ENCODE measurements at places on chromosomes 1 and 21.

- H3K4me1 ChIP-seq, result no peaks in the 10 kb centered on the region
- no peak for DNase-seq
- no peaks in the 10 kb centered on the region for H3K36me3 ChIP-seq
These were observed 334.8 kb upstream of the KAZN start for GRCh38 chr1:14263671-14264070.

- peaks cover 17% of the 10 kb centered on the region for H3K27me3 ChIP-seq
- H3K4me1 ChIP-seq, result no peaks in the 10 kb centered on the region
- no peaks in the 10 kb centered on the region for H3K36me3 ChIP-seq
- no peak overlapping the region for H3K27ac ChIP-seq
These were observed 67.6 kb upstream of the ABCG1 start for GRCh38 chr21:42151148-42151947.

DNA sequence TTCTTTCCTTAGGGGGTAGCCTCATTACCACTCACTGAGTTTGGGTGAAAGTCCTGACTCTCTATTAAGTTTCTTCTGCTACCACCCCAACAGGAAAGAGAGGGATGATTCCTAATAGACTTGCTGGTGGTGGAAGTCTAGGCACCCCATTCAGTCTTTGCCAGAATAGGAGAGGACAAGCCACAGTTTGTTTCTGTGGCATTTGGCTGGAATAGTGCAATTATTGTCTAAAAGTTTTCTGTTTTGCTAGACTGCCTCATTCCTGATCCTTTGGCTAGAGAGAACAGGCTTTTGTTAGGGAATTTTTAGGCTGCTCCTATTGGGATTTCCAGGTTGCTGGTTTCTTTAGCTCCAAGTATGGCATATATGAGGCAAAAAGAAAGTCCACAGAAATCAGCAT lies 9.9 kb upstream of the HJV start:
- H3K36me3 ChIP-seq, result peaks cover 26% of the 10 kb centered on the region
- H3K4me3 ChIP-seq, result no peak overlapping the region
- H3K27ac ChIP-seq, result no peak overlapping the region

- no peak overlapping the region for H3K27ac ChIP-seq
- H3K36me3 ChIP-seq, result peaks cover 9% of the 10 kb centered on the region
- H3K27me3 ChIP-seq, result no peaks in the 10 kb centered on the region
- no peak for DNase-seq
- H3K4me3 ChIP-seq, result no peak overlapping the region
These were observed 155.3 kb downstream of the ADSS2 start for GRCh38 chr1:244296447-244296846.

DNA sequence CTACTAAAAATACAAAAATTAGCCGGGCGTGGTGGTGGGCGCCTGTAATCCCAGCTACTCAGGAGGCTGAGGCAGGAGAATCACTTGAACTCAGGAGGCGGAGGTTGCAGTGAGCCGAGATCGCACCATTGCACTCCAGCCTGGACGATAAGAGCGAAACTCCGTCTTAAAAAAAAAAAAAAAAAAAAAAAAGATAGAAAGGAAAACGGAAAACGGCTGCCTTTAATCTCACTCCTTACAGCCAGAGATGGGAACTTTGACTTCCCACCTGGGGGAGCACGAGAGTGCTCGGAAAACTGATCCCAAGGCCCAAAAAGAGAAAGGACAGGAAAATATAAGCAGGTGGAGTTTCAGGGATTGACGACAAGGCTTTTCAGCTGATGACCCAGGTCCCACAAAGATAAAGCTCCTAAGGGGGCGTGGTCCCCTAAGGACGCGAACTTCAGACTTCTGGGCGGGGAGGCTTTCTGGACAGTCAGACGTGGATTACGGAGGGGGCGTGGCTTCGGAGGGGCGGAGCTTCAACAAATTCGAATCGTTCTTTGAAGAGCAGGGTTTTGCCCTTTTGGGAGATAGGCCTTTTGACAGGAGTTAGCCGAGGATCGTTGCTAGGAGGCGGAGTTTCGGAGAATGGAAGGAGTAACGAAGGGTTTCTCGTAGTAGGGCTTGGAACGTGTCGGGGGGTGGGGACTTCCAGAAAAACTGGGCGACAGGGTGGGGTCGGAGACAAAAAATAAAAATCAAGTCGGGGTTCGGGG lies 958 bp upstream of the CKS1B start:
- H3K4me1 ChIP-seq, result peaks cover 25% of the 10 kb centered on the region
- peak; percentile 88 for DNase-seq
- H3K36me3 ChIP-seq, result peaks cover 14% of the 10 kb centered on the region

- no peak for DNase-seq
- peaks cover 10% of the 10 kb centered on the region for H3K27me3 ChIP-seq
- peaks cover 4% of the 10 kb centered on the region for H3K4me1 ChIP-seq
- no peak overlapping the region for H3K27ac ChIP-seq
These were observed 12.6 kb upstream of the IFNAR1 start for GRCh38 chr21:33312121-33312520.

- H3K27me3 ChIP-seq, result peaks cover 87% of the 10 kb centered on the region
- peak; percentile 11 for DNase-seq
- H3K36me3 ChIP-seq, result no peaks in the 10 kb centered on the region
- peak within 1 kb of the TSS; percentile 80 for H3K4me3 ChIP-seq
- peaks cover 5% of the 10 kb centered on the region for H3K4me1 ChIP-seq
These were observed at the start of gene CCDC181 for GRCh38 chr1:169427081-169427641. CCDC181 (minus strand) TSS chr1:169427474; CDS start chr1:169424927, 2,547 bp downstream.

DNA sequence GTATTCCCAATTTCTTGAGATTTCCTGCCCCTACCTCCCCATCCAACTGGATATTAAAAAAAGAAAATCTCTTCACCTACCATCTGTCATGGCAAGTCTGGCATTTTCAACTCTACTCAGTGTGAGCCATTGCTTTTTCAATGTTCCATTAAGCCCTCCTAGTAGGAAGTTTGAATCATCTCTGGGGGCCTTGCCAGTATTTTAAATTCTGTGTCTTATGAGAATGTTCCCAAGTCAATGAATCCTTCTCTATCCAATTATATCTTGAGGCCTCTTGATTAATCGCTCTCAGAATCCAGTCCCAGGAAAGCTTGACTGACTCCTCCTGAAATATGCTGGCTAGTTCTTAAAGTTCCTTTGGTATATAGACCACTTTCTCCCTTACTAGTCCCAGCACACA lies 91.5 kb downstream of the NGF start:
- no peak overlapping the region for H3K27ac ChIP-seq
- H3K4me3 ChIP-seq, result no peak overlapping the region
- no peaks in the 10 kb centered on the region for H3K4me1 ChIP-seq

GRCh38 chr1:236143104-236143948 lies 987 bp downstream of the GPR137B start:
- DNase-seq, result no peak
- H3K27me3 ChIP-seq, result peaks cover 34% of the 10 kb centered on the region
- peak overlapping the region; percentile 92 for H3K27ac ChIP-seq
- H3K4me1 ChIP-seq, result peaks cover 54% of the 10 kb centered on the region
- peak overlapping the region; percentile 96 for H3K4me3 ChIP-seq

GRCh38 chr1:75861831-75862230 lies 65.1 kb downstream of the MSH4 start:
- H3K4me1 ChIP-seq, result no peaks in the 10 kb centered on the region
- no peak overlapping the region for H3K27ac ChIP-seq
- DNase-seq, result no peak
- H3K4me3 ChIP-seq, result no peak overlapping the region
- no peaks in the 10 kb centered on the region for H3K27me3 ChIP-seq

DNA sequence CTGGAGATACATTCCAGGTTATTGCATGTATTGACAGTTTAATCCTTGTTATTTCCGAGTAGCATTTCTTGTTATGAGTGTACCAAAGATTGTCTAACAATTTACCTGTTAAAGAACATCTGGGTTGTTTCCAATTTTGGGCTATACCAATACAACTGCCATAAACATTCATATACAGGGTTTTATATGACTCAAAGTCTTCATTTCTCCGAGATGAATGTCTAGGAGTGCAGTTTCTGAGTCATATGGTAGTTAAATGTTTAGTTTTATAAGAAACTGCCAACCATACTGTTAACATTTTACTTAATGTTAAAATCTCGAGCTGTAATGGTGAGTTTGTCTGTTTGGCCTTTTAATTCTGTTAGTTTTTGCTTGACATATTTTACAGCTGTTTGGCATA lies 10.0 kb downstream of the RAB4A start:
- no peaks in the 10 kb centered on the region for H3K27me3 ChIP-seq
- H3K27ac ChIP-seq, result no peak overlapping the region
- no peak for DNase-seq
- H3K4me3 ChIP-seq, result no peak overlapping the region
- peaks cover 28% of the 10 kb centered on the region for H3K4me1 ChIP-seq

- no peak overlapping the region for H3K27ac ChIP-seq
- H3K4me3 ChIP-seq, result no peak overlapping the region
- DNase-seq, result no peak
- peaks cover 3% of the 10 kb centered on the region for H3K36me3 ChIP-seq
- peaks cover 6% of the 10 kb centered on the region for H3K27me3 ChIP-seq
These were observed 181.7 kb downstream of the ROR1 start for GRCh38 chr1:63955370-63956145.

- no peaks in the 10 kb centered on the region for H3K27me3 ChIP-seq
- H3K27ac ChIP-seq, result peak overlapping the region; percentile 41
- H3K4me3 ChIP-seq, result no peak overlapping the region
- H3K4me1 ChIP-seq, result peaks cover 3% of the 10 kb centered on the region
- H3K36me3 ChIP-seq, result peaks cover 58% of the 10 kb centered on the region
- peak; percentile 16 for DNase-seq
These were observed 9.9 kb downstream of the SNRPE start for GRCh38 chr1:203871114-203871880.

DNA sequence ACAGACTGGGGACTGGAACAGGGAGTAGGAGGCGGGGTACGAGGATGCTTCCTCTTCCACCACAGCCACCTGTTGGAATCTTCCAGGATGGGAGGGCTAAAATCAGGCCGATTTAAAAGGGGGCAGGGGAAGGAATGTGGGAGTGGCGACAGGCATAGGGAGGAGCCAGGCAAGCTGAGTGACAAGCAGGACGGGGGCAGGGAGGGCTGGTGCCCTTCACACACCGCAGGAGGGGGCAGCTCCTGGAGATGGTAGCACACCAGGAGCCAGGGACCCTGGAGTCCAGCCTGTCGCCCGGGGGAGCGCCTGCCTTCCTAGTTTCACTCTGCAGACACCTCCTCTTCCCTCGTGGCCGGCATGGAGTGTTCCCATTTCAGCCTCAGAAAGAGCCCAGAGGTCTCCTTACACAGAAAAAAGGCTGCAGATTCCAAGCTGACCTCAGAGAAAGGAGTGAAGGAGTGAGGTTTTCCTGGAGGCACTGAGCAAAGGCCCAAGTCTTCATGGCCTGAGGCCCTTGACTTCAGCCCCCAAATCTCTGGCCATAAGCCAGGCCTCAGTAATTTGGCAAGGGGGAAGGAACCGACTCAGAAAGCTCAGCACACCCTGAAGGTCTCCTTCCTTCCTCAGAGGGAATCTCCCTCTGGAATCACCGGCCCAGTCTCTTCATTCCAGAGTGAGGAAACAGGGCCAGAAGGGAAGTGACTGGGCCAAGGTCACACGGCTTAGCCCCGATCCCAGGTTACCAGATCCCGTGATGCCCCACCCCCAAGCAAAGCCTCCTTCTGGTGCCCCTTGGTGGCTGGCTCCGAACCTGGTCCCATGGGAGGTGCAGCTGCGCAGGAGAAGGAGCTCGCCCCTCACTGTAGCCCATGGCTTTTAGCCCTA lies 8.1 kb downstream of the BLACAT1 start:
- no peak for DNase-seq
- H3K4me1 ChIP-seq, result peaks cover 9% of the 10 kb centered on the region
- H3K4me3 ChIP-seq, result no peak overlapping the region
- peaks cover 23% of the 10 kb centered on the region for H3K27me3 ChIP-seq
- no peaks in the 10 kb centered on the region for H3K36me3 ChIP-seq

DNA sequence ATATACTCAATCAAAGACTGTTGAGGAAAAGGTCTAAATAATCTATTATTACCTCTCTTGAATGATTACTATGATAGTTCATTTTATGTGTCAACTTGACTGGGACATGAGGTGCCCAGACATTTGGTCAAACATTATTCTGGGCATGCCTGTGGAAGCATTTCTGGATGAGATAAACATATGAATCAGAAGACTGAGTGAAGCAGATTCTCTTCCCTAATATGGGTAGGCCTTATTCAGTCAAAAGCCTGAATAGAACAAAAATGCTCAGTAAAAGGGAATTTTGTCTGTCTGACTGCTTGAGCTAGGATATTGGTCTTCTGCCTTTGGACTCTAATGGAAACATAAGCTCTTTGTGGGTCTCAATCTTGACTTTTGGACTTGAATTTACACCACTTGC lies 73.3 kb upstream of the SOX13 start:
- no peak overlapping the region for H3K27ac ChIP-seq
- DNase-seq, result no peak
- H3K4me3 ChIP-seq, result no peak overlapping the region
- H3K36me3 ChIP-seq, result no peaks in the 10 kb centered on the region
- peaks cover 20% of the 10 kb centered on the region for H3K27me3 ChIP-seq

- peaks cover 7% of the 10 kb centered on the region for H3K36me3 ChIP-seq
- DNase-seq, result no peak
- H3K4me1 ChIP-seq, result peaks cover 27% of the 10 kb centered on the region
- H3K27ac ChIP-seq, result no peak overlapping the region
- no peak overlapping the region for H3K4me3 ChIP-seq
These were observed 20.2 kb upstream of the IVNS1ABP start for GRCh38 chr1:185337246-185337645.

DNA sequence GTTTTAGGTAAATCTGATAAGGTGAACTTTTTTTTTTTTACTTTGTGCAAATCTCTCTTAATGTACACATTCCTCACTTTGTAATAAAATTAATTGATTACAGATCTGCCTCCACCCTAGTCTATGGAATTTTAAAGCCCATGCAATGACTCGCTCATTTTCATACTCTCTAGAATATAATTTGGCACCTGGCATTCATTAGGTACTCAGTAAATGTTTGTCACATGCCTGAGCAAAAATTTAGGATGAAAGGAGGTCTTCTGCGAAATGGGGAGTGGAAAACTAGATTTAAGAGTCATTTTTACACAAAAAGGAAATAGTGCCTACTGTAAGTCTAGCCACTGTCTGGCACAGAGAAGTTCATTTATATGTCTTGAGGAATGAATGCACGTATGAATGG lies 350.1 kb downstream of the DPYD start:
- H3K27me3 ChIP-seq, result no peaks in the 10 kb centered on the region
- DNase-seq, result no peak
- H3K27ac ChIP-seq, result no peak overlapping the region

DNA sequence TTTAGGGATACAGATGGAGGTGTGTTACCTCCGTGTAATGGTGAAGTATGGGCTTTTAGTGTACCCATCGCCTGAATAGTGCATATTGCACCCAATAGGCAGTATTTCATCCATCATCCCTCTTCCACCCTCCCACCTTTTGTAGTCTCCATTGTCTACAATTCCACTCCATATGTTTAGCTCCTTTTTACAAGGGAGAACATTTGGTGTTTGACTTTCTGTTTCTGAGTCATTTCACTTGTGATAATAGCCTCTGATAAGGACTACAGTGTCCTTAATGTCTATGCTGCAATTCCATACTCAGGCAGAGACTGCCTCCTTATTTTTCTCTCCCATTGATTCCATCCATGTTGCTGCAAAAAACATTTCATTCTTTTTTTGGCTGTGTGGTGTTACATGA lies 48.7 kb downstream of the OVGP1 start:
- no peak overlapping the region for H3K27ac ChIP-seq
- H3K36me3 ChIP-seq, result no peaks in the 10 kb centered on the region
- peaks cover 43% of the 10 kb centered on the region for H3K27me3 ChIP-seq

Data from effector memory CD8-positive, alpha-beta T cell (primary cell).